SJSA1 (cell line): ENCODE measurements at places on chromosomes 12 and 14. TPM values are rescaled to one million over a fixed set of nuclear protein-coding genes. Genes with fewer than 3 reads are reported as not detected.
A peak's percentile ranks its signal among the peaks of the same experiment; 100 is the strongest.

Gene ARPC3
- 350 and 558 TPM in 2 replicates for total RNA-seq

Gene TPH2
- 0.11 TPM in 1 of 2 replicates, not detected in the other for total RNA-seq

Gene GPRC5D
- not detected in 2 replicates for total RNA-seq

Gene NOP9
- 15.3 and 16.2 TPM in 2 replicates for total RNA-seq

Gene PTPRQ
- total RNA-seq, result 0.47 and 1.1 TPM in 2 replicates

Gene FANCM
- total RNA-seq, result 8.1 and 11.3 TPM in 2 replicates

Gene CLEC4D
- not detected in 2 replicates for total RNA-seq

Gene PELI2
- total RNA-seq, result 5.3 and 9.6 TPM in 2 replicates

Gene SRRM4
- total RNA-seq, result not detected in 2 replicates

Gene PAH
- not detected in 2 replicates for total RNA-seq

Gene TOMM20L
- total RNA-seq, result not detected in 2 replicates

Gene SLC17A8
- total RNA-seq, result not detected in 2 replicates

Gene CLEC1B
- total RNA-seq, result not detected in 2 replicates

Gene TSPAN9
- total RNA-seq, result 21.5 and 23.0 TPM in 2 replicates

Gene GALNT8
- not detected in 2 replicates for total RNA-seq

Gene GNG2
- total RNA-seq, result 13.1 and 23.2 TPM in 2 replicates

Gene G2E3
- 33.3 and 33.4 TPM in 2 replicates for total RNA-seq

Gene IL26
- total RNA-seq, result not detected in 2 replicates

DNA sequence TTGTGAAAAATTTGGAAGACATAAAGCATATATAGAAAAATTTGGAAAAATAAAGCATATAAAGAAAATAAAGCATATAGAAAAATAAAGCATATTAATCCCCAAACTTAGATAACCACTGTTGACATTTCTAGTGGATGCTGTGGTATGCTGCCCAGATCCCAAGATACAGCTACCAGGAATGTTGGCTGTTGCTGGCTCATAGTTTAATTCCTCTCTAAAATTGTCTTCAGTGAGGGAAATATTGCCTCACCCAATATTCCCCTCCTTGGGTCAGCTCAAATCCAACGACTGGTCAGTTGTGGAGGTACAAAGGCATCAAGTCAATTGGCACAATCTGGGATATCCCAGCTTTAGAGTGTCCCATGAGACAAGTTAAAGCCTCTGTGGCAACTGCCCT is 10.1 kb upstream of the KICS2 start:
- DNase-seq, result no peak

GRCh38 chr12:128819293-128820144 is 4.2 kb downstream of the SLC15A4 start:
- no peak for DNase-seq

- DNase-seq, result peak; percentile 69
Measured at GRCh38 chr14:22837114-22837749, 847 bp downstream of the MMP14 start.

DNA sequence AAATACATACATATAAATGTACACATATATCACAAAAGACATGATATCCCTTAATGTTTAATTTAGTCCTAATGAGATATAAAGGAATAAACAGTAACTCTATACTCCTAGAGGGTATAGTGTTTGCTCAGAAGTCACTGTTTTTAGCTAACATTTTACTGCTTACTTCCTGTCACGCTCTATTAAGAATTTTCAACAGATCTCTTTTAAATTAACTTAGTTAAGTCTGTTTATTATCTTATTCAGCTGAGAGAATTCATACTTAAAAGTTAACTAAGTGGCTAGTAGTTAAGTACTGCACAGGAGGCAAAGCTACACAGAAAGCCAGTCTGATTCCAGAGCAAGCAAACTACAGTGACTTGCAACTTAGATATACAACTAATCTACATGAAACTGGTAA is 39.9 kb downstream of the GXYLT1 start:
- DNase-seq, result no peak

- no peak for DNase-seq
Measured at GRCh38 chr14:34300882-34301734, 160.9 kb downstream of the SPTSSA start.

- DNase-seq, result no peak
Measured at GRCh38 chr12:50083301-50083700, 1.8 kb upstream of the SMARCD1 start.

- DNase-seq, result no peak
Measured at GRCh38 chr12:112907415-112908157, 824 bp downstream of the OAS1 start.

GRCh38 chr12:113081873-113082272 is 25.3 kb downstream of the DTX1 start:
- DNase-seq, result no peak

- no peak for DNase-seq
Measured at GRCh38 chr12:6237830-6238229, 37.6 kb downstream of the CD9 start.

DNA sequence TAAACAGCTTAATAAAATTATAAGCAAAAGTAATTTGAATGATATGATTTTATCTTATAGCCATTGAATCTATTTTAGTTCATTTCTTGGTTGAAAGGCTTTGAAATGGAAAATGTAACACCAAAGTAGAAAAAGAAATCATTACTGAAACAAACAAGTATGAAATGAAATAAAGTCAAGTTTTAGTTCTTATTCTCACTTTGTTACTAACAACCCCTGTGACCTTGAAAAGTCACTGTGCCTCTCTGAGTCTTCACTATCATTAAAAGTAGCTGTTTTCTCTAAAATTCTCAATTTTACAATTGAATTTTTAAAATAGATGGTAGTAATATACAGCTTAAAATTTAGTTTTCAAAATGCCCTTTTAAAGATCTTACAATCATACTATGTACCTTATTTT is 32.4 kb upstream of the SLC17A8 start:
- DNase-seq, result no peak

GRCh38 chr12:116278667-116279066 is 1.2 kb upstream of the MED13L start:
- no peak for DNase-seq

- DNase-seq, result no peak
Measured at GRCh38 chr12:4849115-4849541, 60.6 kb upstream of the KCNA1 start.

GRCh38 chr14:53450871-53451270 is 297.7 kb upstream of the DDHD1 start:
- DNase-seq, result no peak

GRCh38 chr14:96098309-96098998 is 59.3 kb downstream of the C14orf132 start:
- DNase-seq, result peak; percentile 59

GRCh38 chr12:91211866-91212265 is 29.2 kb upstream of the DCN start:
- no peak for DNase-seq

DNA sequence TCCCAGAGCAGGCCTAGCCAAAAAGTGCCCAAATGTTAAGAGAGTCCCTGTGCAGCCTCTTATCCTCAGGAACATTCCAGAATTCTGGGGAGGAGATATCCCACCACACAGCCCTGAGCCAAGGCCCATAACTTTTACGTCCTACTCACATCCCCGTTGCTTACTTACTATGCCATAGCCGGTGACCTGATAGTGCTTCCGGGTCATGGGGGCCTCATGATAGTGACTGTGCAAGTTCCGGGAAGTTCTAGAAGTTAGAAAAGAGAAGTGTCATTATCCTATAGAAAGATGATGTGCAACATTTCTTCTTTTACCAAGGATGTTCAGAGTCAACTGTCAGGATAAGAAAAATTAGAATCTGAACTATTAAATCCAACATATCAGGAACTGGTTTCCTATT is 15.6 kb upstream of the NGB start:
- DNase-seq, result no peak

- DNase-seq, result no peak
Measured at GRCh38 chr14:52356025-52356424, 41.9 kb downstream of the PTGER2 start.

DNA sequence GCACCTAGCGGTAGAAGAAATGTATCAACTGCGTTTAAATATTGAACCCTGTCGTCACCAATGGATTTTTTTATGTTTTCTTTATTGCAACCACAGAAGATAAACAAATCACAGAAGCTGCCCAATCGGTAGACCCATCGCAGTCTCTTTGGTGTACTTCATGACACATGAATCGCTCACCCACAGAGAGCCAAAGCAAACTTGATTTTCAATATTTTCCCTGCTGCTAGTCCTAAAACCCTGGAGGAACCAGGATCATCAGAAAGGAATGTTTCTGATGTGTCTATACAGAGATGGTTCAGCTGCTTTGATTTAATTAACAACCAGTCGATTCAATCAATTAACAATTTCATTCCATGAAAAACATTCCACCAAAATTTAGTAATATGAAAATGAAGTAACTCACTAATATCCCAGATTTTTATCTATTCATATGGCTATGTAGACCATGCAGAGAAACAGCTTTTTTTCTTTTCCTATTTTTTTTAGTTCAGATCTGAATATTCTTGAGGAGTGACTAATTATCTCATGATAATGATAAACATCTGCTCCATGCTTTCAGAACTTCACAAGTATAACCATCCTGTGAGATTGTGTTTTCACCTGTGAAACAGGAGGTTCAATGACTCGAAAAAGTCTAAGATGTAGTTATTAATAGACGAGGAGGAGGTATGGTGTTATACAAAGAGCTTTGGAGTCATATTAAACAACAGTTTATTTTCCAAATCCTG is 46.1 kb downstream of the DIO2 start:
- no peak for DNase-seq

GRCh38 chr14:99852578-99852977 is 59.4 kb downstream of the EML1 start:
- DNase-seq, result no peak

- DNase-seq, result no peak
Measured at GRCh38 chr12:1732914-1733313, 42.0 kb downstream of the ADIPOR2 start.

DNA sequence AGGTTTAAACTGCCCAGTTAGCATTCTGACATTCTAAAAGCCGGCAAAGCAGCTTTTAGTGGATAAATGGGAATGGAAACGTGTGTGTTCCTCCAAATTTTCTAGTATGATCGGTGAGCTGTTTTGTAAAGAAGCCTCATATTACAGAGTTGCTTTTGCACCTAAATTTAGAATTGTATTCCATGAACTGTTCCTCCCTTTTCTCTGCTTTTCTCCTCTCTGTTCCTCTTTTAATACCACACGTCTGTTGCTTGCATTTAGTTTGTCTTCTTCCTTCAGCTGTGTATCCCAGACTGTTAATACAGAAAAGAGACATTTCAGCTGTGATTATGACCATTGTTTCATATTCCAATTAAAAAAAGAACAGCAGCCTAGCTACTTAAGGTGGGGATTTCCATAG is 10.7 kb downstream of the DYRK2 start:
- no peak for DNase-seq

- DNase-seq, result no peak
Measured at GRCh38 chr12:124853781-124854636, 9.7 kb downstream of the SCARB1 start.

- DNase-seq, result no peak
Measured at GRCh38 chr12:123942911-123943648, 29.6 kb downstream of the CCDC92 start.

DNA sequence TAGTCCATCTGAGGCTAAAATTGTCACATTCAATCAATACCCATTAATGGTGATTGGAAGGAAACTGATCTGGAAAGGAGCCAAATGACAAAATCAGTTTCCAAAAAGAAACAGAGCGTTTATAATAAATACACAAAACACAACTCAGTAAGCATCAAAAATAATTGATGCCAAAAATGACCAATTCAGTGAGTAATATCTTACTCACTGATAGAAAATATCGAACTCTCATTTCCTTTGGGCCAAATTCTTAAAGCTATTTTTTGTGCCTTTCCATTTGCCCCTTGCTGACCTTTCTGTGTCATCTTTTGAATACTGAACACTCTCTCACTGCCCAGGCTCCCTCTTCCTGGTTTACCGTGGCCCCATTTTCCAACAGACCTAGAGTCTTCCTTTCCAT is 22.5 kb upstream of the ATP2B1 start:
- DNase-seq, result no peak

- no peak for DNase-seq
Measured at GRCh38 chr12:122067548-122067947, 11.0 kb upstream of the MLXIP start.
